Stimulated activated CD8-positive, alpha-beta memory T cell treated with anti-CD3 and anti-CD28 coated beads, Interleukin-7, amount 100 ng/mL, for 48 hours (primary cell): ENCODE measurements at places on chromosomes 4 and X.

GRCh38 chrX:129495900-129496299 is 27.4 kb downstream of the SMARCA1 start:
- DNase-seq: no peak

- DNase-seq: no peak
Measured at GRCh38 chr4:23720556-23720955, 169.3 kb downstream of the PPARGC1A start.

DNA sequence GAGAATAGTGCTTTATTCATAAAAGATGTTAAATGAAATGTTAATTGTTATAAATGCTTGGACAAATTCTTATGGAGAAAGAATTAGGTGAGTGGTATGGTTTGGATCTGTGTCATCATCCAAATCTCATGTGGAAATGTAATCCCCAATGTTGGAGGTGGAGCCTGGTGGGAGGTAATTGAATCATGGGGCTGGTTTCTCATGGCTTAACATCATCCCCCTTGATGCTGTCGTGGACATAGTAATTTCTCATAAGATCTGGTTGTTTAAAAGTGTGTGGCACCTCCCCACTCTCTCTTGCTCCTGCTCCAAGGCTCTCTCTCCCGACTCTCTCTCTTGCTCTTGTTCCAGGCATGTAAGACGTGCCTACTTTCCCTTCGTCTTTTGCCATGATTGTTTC is 22.5 kb downstream of the GYPE start:
- no peak for DNase-seq

DNA sequence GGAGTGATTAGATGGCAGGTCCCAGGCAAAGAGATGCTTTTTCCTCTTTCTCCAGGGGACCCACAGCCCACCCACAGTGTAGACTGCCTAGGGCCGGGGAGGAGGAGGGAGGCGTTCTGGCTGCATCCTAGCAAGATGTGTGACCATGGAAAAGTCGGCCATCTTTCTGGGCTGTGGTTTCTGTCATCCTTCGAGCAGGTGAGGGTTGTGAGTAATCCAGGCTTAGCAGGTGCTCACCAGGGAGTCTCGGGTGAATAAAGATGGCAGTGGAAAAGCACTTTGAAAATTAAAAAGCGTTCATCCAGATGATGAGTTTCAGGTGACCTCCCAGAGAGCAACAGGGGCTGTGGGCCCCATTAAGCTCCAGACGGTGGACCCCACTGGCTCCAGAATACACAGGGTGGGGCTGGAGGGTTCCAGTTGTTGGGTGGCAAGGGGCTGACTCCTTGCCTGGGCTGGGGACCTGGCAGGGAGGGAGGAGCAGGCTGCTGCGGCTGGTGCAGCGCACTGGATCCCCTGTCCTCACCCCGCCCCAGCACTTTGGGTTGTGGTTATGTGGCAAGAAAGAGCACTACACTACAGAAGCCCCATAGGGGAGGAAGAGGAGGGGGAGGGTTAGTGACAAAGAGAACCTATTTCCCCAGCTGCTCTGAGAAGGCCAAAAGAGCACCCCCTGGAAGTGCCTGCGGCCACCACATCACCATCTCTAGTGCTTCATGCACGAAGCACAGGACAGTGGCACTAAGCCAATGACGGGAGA is 23.7 kb downstream of the ELF4 start:
- DNase-seq: no peak

DNA sequence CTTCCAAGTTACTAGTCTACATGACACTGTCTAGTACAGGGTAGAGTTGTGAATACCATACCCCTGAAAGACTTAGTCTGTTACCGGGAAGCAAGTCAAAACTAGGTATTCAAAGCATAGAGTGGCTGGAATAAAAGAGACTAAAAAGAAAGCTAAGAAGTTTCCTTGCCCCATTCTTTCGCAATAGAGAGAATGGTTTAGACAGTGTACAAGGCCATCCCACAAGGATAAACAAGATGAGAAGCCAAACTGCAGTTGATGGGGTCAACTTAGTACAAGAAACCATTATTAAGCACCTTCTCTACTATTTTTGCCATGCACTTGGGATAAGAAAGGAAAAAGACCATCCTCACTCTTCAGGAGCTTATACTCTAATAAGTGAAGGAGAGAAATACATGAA is 30.3 kb downstream of the AMMECR1 start:
- DNase-seq: no peak

DNA sequence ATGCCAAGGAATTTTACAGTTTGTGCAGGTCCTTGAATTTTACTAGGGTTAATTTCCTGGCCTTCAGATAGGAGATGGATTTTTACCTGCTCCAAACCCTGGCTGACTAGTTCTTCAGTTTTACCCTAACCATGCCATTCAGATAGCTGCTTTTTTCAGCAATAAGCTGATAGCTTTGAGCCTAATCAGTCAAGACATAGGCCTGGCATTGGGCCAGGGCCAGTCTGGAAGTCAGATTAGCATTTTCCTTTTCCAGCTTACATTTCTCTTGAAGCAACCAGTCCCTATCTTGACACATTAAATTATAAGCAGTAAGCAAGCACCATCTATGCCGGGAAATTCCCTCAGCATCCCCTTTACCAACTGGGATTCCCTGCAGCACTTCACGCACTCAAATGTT is 177.1 kb downstream of the ADGRA3 start:
- DNase-seq: no peak

DNA sequence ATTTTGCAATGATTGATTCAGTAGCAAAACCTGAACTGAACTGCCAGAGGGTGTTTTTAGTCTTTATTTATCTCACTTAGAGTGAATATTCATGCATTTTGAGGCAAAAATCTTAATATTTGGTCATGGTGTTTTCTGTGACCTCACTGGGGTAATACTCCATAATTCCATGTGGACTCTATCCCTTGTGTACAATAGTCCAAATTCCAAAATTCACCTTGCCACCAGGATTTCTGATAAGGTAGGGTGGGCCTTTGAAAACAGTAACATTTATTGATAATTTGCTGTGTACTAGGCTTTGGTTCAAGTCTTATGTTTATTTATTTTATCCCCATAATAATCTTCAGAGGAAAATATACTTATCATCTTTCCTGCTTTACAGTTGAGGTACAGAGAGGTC is 68.4 kb upstream of the PDE5A start:
- DNase-seq: no peak

- no peak for DNase-seq
Measured at GRCh38 chrX:131746491-131746968, 202.7 kb downstream of the OR13H1 start.

DNA sequence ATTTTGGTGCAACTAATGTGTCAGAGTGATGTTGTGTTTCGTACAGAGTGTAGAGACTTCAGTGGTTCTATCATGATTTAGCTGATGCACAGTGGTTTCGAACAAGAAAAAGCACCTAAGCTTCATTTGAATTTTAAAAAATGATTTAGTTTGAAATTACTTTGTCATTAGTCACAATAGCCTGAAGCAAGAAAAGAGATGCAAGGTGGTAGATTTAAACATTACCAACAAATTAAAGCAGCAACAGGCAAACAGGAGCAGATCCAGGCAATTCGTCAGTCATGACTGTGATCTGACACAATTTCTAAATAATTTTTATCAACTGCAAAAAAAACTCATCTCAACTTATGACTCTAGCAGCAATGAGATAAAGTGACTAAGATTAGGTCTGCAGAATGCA is 24.6 kb upstream of the COX7B2 start:
- no peak for DNase-seq

DNA sequence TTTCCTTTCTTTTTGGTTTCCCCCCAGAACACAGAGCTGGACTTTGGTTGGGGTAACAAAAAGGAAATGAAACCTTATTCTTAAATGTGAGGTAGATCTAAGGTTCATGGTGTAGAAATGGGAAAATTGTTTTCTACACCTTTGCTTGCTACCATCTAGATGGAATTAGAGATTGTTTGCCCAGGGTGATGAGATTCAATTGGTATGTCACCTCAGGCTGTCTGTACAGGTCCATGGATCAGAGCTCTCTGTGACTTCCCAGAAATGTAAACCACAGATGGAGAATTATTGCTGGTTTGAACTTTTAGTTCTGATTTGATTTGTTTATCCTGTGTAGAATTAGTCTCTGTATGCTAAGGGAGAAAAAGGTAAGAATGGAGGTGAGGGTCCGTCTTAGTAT is 146.7 kb downstream of the PCDH7 start:
- DNase-seq: no peak

DNA sequence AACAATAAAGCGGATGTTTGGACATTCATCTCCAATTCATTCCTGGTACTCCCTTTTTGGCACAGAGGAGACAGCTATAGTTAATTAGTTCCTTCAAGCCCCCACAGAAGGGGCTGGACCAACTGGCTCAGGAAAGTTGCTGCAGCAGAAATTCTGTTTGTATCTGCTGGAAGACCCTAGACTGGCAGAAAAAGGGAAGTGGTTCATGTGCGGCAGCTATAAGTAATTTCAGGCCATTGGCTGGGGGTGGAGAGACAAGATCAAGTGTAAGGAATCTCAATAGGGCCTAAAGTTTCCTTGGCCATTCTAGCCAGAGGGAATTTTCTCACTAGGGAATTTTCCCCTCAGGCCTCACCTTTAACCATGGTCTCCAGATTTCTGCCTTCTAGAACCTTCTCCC is 89.9 kb upstream of the DHX15 start:
- DNase-seq: no peak

DNA sequence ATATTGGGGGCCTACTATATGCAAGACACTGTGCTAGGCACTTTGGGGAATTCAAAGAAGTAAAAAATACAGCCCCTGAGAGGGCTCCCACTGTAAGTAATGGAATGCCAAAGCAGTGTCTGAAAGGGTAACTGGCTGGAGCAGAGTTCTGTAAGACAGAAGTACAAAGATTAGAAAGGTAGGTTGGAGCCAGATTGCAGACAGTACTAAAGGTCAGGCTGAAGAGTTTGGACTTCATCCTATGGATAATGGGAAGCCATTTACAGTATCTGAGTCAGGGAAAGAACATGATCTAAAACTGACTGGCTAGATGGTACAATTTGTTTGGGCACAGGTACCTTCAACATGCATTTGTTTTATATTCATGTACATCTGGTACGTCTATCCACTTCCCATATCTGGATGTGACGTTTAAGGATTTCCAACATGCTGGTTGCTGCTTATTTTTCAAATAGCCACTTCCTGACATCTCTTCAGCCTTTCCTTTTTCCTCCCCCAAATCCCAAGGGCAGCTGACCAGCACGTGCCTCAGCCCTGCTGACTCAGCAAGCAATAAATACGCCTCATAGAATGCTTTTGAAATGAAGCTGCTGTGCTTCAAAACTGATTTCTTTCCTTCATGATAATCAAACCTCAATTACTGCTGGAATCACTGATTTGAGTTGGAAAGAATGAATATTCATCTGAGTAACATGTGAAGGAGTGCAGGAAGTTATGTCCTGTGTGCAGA is 9.5 kb downstream of the ENOX2 start:
- DNase-seq: no peak
